Naive thymus-derived CD8-positive, alpha-beta T cell (primary cell): ENCODE measurements at places on chromosomes 12 and 14.

- peak; percentile 97 for DNase-seq
Measured at GRCh38 chr12:133037207-133038005, at the start of gene ZNF84. TSS of gene ZNF84 (plus strand) at chr12:133037509. CDS start at chr12:133041468, 3,959 bp downstream.

DNA sequence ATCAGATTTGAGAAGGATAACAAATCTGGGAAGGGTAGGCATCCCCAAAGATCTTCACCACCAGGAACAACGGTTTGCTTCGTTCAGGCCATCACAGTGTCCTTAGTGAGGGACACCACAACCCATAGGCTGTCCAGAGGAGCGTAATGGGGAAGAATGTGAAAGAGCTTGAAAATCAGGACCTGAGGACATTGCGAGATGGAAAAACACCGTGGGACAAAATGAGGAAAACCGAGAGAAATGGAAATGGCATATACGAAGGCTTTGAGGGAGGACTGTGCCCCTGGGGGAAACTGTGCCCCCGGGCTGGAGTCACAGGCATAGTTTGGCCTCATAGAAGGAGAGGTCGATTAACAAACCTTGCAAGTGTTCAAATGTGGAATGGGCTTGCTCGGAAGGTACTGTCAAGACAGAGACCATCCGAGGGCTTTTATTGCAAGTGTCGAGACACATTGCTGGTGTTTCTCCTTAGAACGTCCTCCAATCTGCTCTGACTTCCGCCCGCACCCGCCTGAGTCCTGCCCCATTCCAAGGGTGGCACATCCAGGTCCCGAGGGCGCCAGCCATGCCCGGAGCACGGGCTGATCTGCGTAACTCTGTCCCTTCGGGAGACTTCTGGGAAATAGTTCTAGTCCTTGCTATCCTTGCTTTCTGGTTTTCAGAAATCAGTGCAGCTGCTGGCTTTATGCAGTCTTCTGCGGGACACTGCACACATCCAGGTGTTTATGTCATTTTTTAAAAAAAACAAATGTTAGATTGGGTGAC, 885 bp upstream of the PALS1 start:
- DNase-seq, result peak; percentile 2

DNA sequence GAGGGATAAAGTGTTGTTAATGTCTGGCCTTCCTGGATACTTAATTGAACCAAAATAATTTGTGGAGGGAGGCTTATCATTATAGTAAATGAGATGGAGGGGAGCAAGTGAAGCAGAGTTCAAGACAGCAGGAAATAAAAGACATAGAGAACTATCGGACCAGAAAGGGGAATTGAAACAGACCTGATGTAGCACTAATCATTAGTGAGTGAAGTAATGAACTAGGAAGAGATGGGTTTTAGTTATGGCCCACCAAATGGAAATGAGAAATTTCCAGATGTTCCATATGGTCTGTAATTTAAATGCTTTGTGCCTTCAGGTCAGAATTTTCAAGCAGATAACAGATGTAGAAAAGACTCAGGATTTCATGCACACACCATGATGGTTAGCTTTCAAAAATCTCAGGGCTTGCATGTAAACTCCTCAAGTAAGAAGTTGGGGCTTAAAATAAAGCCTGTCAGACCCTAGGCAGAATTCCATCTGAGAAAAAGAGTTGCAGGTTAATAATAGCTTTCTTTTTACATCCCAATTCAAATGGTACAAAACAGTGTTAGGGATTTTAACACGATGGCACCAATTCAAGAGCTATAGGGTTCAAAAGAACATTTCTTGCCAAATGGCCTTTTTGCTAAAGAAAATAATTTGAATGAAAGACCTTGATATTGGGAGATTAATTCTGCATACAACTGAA, 355.8 kb downstream of the FSCB start:
- DNase-seq, result no peak

DNA sequence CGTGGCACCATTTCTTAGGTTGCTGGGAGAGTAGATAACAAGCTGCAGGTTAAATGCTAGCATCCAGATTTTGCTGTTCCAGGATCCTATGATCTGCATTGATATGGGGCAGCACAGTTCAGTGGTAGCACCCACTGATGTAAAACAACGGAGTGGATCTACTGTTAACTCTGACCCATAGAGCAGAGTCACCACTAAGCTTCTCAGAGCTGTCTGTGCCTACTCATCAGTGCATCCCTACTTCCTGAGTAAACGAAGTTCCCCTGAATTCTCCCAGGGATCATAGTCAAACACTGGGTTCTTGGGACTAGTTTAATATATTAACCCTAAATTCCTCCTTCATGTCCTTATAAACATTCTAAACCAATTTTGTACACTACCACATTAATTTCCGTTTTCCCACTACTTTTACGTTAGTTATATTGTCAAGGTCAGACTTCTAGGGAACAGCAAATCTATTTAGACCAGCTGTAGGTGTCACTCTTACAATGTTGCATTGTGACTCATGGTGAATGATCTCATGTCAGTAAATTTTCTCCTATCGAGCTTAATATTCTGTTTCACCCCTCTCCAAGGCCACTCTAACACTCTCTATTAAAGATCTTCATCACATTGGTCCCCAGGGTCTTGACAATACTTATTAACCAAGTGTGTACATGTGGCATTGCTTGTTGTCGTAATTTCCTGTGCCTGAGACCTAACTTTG, 10.3 kb downstream of the RERGL start:
- DNase-seq, result no peak

DNA sequence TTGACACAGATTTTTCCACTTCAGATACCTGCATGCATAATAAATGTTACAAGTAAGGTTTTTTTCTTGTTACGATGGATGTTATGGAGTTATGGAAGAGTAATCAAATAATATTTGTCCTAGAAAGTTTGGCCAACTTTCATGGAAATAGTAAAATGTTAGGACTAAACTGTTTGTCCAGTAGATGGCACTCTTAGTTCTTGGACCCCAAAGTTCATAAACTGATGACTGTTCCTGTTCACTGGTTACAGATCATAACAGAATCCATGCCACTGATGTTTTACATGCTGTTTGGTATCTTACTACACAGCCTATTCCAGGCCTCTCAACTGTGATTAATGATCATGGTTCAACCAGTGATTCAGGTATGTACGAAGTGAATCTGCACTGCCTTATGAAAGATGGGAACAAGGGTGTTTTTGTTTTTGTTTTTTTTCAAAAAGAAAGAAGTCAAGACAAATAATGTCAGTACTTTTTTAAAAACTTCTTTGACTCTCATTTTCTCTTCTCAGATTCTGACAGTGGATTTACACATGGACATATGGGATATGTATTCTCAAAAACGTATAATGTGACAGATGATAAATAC, 48.8 kb upstream of the SLCO1C1 start:
- DNase-seq, result no peak

- DNase-seq, result no peak
Measured at GRCh38 chr12:54590978-54591591, 2.6 kb upstream of the PPP1R1A start.

GRCh38 chr14:76268700-76269099, 107.2 kb upstream of the ESRRB start:
- DNase-seq, result no peak

GRCh38 chr12:105409801-105410471, 79.4 kb downstream of the C12orf75 start:
- no peak for DNase-seq

GRCh38 chr12:89962648-89963047, 254.0 kb upstream of the ATP2B1 start:
- no peak for DNase-seq

- no peak for DNase-seq
Measured at GRCh38 chr12:39178837-39179236, 264.1 kb downstream of the KIF21A start.

- no peak for DNase-seq
Measured at GRCh38 chr14:102234331-102235264, 70.4 kb downstream of the MOK start.

- DNase-seq, result no peak
Measured at GRCh38 chr12:34395056-34396005, 373.0 kb downstream of the ALG10 start.

DNA sequence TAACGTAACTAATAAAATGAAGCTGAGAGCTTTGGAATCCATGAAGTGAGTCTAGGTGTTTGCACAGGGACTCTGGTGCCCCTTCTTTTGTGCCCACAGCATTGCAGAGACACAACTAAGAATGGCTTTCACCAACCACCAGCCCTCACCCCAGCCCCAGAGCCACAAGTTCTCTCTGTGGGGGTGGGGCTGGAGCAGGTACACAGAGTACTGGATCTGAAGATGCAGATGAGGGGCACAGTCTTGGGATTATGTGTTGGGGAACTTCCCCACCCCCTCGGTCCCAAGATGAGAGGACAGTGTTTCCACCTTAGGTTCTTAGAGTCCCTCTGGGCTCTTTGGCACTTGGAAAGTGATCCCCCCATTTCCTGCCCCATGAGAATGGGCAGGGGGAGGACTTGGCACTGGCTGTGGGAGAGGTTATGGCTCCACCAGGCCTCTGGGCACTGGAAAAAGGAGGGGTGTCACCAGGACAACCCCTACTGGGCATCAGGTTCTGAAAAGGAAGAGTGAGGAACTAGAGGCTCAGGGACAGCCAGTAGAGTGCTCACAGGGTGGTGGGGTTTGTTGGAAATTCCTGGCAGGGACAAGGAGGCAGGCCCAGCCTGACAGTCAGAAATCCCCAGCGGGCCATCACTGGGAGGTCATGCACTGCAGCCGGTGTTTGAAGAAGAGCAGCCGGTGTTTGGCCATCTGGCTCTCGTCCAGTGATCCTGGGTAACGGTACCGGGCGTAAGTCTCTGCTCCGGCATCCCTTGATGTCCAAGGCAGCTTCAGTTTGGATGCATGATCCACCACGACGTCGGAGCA, 6.7 kb downstream of the B4GALNT1 start:
- no peak for DNase-seq

GRCh38 chr14:52111583-52111982, 42.7 kb upstream of the NID2 start:
- no peak for DNase-seq

DNA sequence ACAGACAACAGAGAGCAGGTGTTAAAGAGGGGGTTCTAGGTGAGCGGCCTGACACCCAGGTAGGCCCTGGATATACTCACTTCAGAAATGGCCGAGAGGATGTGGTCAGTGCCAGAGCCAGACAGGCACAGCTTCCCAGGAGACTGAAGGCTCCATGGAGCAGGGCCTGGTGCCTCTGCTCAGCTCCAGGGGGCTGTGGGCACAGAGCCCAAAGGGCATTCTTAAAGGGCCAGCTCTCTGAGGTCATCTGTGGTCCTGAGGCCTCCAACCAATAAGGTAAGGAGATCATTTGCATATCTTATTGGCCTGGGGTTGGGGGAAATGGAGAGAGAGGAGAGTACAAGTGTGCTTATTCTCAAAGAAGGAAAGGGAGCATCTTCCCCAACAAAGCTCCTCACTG, 9.7 kb upstream of the PCK2 start:
- DNase-seq, result no peak

GRCh38 chr12:104294927-104295668, 8.4 kb upstream of the EID3 start:
- no peak for DNase-seq

- no peak for DNase-seq
Measured at GRCh38 chr12:90627180-90627896, 327.6 kb downstream of the CCER1 start.

- no peak for DNase-seq
Measured at GRCh38 chr12:6337958-6338433, 3.9 kb downstream of the TNFRSF1A start.

GRCh38 chr12:84960918-84961317, 48.3 kb upstream of the SLC6A15 start:
- DNase-seq, result no peak
